Mucosa of gallbladder (tissue), 1 donor: ENCODE measurements at places on chromosomes 3 and 15.

GRCh38 chr3:126955004-126955790 lies 27.7 kb upstream of the PLXNA1 start:
- DNase-seq: no peak

- DNase-seq: no peak
Measured at GRCh38 chr15:58530056-58530590, 98.3 kb downstream of the LIPC start.

- DNase-seq: no peak
Measured at GRCh38 chr15:58340176-58340575, 91.6 kb upstream of the LIPC start.

DNA sequence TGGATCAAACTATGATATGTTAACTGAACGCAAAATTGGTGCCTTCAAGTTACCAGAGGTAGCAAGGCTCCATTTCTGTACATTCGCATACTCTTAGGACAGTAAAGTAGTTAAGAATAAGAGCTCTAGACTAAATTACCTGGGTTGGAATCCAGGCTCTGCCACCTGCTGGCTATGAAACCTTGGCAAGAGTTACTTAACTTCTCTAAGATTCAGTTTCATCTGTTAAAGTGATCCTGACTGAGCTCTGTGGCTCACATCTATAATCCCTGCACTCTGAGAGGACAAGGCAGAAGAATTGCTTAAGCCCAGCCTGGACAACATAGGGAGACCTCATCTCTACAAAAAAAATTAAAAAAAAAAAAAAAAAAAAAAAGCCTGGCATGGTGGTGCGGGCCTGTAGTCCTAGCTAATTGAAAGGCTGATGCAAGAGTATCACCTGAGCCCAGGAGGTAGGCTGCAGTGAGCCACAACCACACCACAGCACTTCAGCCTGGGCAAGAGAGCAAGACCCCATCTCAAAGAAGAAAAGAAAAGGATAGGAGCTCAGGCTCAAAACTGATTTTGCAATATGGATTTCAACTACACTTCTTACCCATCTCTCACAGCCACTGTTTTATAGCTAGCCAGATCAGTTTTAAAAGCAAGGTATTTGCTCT lies 21.3 kb downstream of the GSK3B start:
- no peak for DNase-seq

- DNase-seq: no peak
Measured at GRCh38 chr3:170772175-170772574, 97.8 kb downstream of the RPL22L1 start.

DNA sequence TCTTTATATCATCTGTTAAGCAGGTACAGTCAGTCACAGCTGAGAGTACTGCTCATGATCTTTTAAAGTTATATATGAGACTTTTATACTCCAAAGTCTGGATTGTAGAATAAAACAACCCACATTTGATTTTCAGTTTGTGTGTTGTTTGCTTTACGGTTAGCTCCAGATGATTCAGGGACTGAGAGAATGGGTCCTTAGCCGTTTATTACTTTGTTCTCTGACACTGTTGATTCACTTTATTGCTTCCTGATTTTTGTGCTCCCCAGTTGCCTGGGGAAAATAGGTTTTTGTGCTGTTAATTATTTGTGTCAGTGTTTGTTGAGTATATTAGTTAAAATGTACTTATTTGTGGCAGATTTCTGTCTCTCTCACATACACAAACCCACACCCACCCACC lies 8.6 kb upstream of the EBLN2 start:
- no peak for DNase-seq

- DNase-seq: no peak
Measured at GRCh38 chr15:66042624-66043023, 173.3 kb downstream of the RAB11A start.

DNA sequence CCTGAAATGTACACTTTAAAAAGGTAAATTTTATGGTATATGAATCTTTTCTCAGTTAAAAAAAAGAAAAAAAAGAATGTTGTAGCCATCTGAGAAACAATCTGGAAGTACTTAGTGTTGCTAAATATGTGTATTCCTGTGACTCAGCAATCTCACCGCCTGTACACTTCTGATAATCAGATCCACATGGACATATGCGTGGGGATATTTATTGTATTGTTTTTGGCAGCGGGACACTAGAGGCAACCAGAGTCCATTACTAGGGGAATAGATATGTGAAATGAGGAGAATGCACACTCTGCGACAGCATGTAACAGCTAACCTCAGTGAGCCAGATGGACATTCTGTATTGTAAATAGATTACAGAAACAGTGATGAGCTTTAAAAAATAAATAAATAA lies 65.4 kb downstream of the AQP9 start:
- DNase-seq: no peak

DNA sequence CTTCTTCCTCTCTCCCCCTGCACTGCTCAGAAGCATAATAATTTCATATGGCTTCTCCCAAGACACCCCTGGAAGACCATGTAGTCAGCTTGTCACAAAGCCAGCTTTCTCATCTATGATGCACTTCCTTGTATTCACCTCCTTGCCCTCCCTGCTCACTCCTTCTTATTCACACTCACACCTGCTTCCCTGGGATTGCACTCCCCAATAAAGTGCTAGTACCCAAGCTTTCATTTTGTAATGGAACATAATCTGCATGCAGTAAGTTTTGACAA lies 76.9 kb upstream of the FRMD4B start:
- DNase-seq: no peak
